Stimulated activated CD4-positive, alpha-beta T cell treated with anti-CD3 and anti-CD28 coated beads, Interleukin-12 subunit alpha, Interleukin-12 subunit beta, amount 100 ng/mL, for 4 hours (primary cell): ENCODE measurements at places on chromosomes 1 and 21.

GRCh38 chr21:17900281-17900989 lies 81.3 kb upstream of the C21orf91 start:
- DNase-seq = no peak

DNA sequence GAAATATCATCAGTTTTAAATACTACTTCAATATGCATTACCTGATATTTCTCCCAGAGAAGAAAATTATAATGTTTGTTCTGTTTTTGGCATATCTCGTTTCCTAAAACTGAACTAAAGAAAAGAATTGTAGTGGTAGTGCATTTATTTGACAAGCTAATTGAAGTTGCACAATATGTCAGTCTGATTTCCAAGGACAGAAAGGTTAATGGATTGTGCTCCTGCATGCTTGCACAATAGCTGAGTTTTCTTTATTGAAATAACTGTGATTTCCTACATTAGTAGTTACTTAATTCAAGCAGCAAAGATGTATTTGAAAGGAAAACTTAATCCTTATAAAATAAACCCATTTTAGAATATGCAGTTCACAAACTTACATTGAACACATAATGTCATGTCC lies 2047.7 kb downstream of the NCAM2 start:
- DNase-seq = no peak

- no peak for DNase-seq
Observed at GRCh38 chr1:43711049-43711448, 3.7 kb downstream of the ST3GAL3 start.

DNA sequence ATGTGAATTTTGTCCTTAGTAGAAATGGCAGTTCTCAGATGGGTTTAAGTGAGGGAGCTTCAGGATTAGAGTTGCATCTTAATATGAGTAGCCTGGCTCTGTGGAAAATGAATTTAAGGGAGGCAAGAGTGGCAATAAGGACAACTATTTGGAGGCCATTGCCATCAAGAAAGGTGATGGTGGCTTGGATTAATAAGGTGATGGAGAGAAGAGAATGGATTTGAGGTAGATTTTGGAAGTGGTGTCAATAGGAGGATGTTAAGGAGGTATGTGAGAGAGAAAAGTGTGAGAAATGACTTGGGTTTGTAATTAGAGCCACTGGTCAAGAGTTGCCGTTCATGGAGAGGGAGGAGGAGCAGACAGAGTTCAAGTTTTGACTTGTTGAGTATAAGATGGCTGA lies 16.3 kb downstream of the CLIC4 start:
- no peak for DNase-seq

- no peak for DNase-seq
Observed at GRCh38 chr1:185110145-185110544, 46.6 kb downstream of the TRMT1L start.

DNA sequence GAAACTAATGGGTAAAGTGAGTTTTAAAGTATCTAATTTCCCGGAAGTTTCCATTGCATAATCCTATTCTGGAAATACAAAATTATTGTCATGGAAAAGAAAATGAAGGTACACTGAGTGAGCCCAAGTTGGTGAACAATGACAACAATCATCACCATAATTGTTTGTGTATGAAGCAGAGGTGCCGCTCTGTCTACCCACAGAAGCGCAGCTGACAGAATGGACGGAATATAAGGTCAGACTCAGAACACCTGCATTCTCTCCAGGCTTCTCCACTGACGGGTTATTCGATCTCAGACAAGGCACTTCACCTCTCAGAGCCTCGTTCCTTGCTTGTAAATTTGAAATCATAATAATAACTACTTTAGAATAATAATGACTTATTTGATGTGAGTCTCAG lies 99.1 kb upstream of the NGF start:
- no peak for DNase-seq

GRCh38 chr1:247857985-247858619 lies 1.1 kb downstream of the TRIM58 start:
- DNase-seq = no peak
